IgD-negative memory B cell (primary cell): ENCODE measurements at places on chromosomes 6 and 20. TPM values are rescaled to one million over a fixed set of nuclear protein-coding genes. Genes with fewer than 3 reads are reported as not detected.

CD83 gene
- polyA plus RNA-seq: 43.8 TPM

SRMS gene
- 0.43 TPM for polyA plus RNA-seq

ADGRG6 gene
- polyA plus RNA-seq: not detected

CLDN20 gene
- not detected for polyA plus RNA-seq

CST7 gene
- polyA plus RNA-seq: 22.8 TPM

TNFAIP3 gene
- polyA plus RNA-seq: 40.7 TPM

ETV7 gene
- 5.1 TPM for polyA plus RNA-seq

AIF1 gene
- polyA plus RNA-seq: 5.6 TPM

LY6G6F gene
- polyA plus RNA-seq: 0.95 TPM

KIFC1 gene
- polyA plus RNA-seq: 0.23 TPM

SLC17A2 gene
- not detected for polyA plus RNA-seq

ADISSP gene
- polyA plus RNA-seq: 30.0 TPM

DUSP15 gene
- polyA plus RNA-seq: not detected

YIPF3 gene
- 87.2 TPM for polyA plus RNA-seq

TMEM74B gene
- polyA plus RNA-seq: 0.80 TPM

PTK6 gene
- 1.3 TPM for polyA plus RNA-seq

SOBP gene
- 1.0 TPM for polyA plus RNA-seq

ZSWIM1 gene
- polyA plus RNA-seq: 5.8 TPM

SLC29A1 gene
- 5.4 TPM for polyA plus RNA-seq

ZNF343 gene
- 8.5 TPM for polyA plus RNA-seq

TRIM10 gene
- polyA plus RNA-seq: not detected

SPEF1 gene
- polyA plus RNA-seq: not detected

ELOVL4 gene
- not detected for polyA plus RNA-seq

ENPP5 gene
- 1.7 TPM for polyA plus RNA-seq

WFDC2 gene
- polyA plus RNA-seq: 2.2 TPM

CTCFL gene
- polyA plus RNA-seq: not detected

AVP gene
- polyA plus RNA-seq: not detected

HDGFL1 gene
- not detected for polyA plus RNA-seq

TBXT gene
- not detected for polyA plus RNA-seq

EDN3 gene
- not detected for polyA plus RNA-seq

STX11 gene
- polyA plus RNA-seq: 11.5 TPM

CTNNBL1 gene
- 119 TPM for polyA plus RNA-seq

TP53TG5 gene
- not detected for polyA plus RNA-seq

ADA gene
- polyA plus RNA-seq: 10.5 TPM

PPP1R16B gene
- polyA plus RNA-seq: 68.0 TPM

PLA2G7 gene
- polyA plus RNA-seq: not detected

DZANK1 gene
- polyA plus RNA-seq: 2.2 TPM

CNKSR3 gene
- not detected for polyA plus RNA-seq

PHACTR1 gene
- polyA plus RNA-seq: 12.8 TPM

GPX5 gene
- polyA plus RNA-seq: not detected

CCN6 gene
- not detected for polyA plus RNA-seq

SLC13A3 gene
- polyA plus RNA-seq: not detected

CFAP206 gene
- polyA plus RNA-seq: not detected

CALHM4 gene
- polyA plus RNA-seq: not detected
